ENCODE measurements at places on chromosomes 2 and 18.

DNA sequence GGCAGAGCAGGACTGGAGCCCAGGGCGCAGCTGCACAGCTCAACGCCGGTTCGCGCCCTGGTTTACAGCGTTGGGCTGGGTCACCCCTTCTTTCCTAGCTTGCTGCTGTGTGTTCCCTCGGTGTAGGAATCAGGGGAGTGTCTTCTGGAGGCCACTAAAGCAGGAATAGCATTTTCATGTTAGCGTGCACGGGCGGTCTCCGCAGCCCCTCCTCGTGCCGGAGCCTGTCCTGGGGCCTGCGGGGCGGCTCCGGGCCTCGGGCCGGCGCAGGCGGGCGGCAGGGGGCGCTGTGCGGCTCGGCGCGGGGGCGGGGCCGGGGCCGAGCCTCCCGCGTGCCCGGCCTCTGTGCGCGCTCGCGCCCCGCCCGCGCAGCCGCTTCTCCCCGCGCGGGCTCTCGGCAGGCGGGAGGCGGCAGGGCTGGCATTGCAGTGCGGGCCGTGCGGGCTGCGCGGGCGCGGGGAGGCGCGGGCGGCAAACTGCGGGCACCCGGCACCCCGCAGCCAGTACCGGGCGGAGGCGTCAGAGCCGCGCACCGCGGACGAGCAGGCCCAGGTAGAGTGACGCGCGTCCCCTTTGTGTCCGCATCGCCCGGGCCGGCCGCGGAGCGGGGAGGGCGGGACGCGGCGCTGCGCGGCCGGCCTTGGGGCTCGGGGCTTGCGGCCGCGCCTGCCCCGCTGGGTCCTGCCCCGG lies at the start of gene RNF144A:
Gene RNF144A (plus strand): TSS at position 342 of the 690 bp plus-strand sequence. CDS start 79,515 bp downstream, outside the sequence.
- DNase-seq: peak; percentile 77

GRCh38 chr18:79529991-79530390 lies 134.3 kb downstream of the NFATC1 start:
- DNase-seq: peak; percentile 22

DNA sequence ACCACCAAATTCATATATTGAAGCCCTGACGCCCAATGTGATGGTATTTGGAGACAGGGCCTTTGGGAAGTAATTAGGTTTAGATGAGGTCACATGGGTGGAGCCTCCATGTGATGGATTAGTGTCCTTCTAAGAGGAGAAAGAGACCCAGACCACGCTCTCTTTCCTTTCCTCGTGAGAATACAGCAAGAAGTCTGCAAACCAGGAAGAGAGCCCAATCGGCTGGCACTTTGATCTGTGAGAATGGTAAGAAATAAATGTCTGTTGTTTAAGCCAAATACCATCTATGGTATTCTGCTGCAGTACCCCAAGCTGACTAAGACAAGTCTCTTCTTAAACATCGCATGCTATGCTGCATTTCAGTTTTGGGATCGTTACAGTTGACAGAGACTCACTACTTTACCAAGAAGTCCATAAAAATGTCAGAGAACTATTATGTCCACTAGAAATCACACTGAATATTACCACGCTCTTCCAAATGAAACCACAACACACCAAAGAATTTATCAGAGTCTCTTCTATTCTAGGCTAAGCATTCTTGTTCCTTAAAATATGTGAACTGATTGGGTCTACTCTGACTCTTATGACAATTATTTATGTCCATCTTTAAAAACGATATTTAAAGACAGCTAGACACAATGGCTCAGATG lies 48.5 kb downstream of the LPIN2 start:
- DNase-seq: no peak

DNA sequence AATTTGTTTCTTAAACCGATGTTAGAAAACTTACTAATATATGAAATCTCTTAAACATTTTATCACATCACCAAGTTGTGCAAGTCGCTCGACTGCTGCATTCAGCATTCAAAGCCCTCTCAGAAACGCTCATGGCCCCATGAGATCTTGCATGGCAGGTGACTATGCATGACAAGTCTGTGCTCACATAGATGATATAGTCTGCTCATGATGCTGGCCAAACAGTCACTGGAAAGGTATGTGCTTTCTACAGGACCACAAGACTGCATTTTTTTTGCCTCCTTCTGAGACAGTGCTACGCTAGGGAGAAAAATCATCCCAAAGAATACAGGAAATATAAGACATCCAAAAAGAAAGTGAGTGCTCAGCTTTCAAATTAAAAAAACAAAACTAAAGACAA lies 98.3 kb upstream of the ZBTB14 start:
- DNase-seq: no peak

- no peak for DNase-seq
Observed at GRCh38 chr18:55338978-55339650, 248.9 kb downstream of the TCF4 start.

DNA sequence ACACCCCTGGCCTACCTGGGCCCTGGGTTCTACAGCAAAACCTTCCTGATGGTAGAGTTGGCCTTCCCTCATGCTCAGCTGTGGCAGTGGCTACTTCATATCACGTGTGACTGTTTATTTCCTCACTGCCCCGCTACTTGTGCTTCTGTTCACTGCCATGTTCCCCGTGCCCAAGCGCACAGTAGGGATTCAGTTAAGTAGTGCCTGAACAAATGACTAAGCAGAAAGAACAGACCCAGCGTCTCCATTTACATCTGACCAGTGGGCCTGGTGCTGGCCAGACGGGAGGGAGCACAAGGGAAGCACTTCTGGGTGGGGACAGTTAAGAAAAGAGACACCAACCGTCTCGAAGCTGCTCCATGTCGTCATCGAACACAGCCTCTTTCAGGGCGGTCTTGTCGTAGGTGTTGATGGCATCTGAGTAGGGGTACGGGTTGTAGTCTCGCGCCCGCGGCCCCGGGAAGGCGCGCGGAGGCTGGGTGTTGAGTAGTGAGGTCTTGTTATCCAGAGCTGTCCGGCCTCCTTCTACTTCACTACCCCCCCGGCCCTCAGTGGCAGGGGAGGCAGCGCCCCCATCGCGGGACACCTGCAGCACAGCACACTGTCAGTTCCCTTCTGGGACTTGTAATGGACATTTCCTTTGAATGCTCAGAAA lies 82.4 kb upstream of the TFCP2L1 start:
- no peak for DNase-seq

GRCh38 chr2:26521913-26522180 lies 43.9 kb upstream of the OTOF start:
- DNase-seq: no peak

DNA sequence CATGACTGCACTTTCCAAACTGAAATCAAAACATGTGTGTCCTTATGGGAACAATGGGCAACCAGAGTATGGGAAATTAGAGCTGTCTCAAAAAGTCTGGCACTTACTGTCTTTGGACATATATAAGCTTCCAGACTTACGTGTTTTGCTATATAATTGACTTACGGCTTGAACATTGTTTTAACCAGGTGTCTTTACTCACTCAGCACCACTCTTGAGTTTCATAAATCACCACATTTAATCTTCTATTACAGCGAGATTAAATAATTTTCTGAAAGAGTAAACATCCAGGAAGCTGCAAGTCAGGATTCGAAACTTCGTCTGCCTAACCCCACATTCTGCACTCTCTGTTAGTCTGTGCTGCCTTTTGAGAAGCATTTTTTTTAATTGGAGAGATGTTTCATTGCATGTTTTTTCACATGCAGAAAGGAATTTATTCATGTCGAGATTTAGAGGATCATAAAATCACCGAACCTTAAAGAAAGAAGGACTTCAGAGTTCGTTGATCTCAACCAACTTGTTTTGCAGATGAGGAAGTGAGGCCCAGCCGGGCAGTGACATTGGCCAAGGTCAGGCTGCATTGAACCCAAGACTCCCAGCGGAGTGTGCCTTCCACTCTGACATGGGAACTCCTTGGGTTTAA lies 137.3 kb downstream of the SETBP1 start:
- DNase-seq: no peak

DNA sequence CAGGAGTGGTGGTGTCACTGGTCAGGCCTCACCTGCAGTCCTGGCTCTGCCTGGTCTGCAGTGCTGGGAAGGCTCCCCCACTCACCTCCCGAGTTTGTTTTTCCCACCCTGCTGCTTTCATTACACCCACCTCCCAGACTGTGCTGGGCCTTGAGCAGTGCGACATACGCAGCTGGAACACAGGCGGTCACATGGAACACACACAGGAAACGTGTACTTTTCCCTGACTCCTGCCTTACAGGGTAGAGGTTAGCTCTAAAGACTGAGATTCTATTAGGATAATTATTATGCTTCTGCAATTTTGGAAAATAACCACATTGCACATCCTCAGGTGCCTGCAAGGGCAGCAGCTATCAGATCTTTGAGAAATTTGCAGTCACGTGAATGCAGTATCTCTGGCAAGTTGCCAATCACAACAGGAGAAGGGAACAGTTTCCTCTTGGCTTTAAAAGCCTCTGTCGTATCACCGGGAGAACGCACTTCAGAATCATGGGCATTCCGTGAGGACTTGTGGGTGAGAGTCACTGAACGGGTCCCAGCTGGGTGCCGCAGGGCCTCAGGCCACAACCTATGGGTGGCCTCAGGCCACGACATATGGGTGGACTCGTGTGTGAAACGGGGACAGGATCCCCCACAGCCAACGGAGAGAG lies 136.5 kb downstream of the ZNF236 start:
- DNase-seq: no peak

GRCh38 chr2:17853799-17854198 lies 24.7 kb upstream of the KCNS3 start:
- no peak for DNase-seq

DNA sequence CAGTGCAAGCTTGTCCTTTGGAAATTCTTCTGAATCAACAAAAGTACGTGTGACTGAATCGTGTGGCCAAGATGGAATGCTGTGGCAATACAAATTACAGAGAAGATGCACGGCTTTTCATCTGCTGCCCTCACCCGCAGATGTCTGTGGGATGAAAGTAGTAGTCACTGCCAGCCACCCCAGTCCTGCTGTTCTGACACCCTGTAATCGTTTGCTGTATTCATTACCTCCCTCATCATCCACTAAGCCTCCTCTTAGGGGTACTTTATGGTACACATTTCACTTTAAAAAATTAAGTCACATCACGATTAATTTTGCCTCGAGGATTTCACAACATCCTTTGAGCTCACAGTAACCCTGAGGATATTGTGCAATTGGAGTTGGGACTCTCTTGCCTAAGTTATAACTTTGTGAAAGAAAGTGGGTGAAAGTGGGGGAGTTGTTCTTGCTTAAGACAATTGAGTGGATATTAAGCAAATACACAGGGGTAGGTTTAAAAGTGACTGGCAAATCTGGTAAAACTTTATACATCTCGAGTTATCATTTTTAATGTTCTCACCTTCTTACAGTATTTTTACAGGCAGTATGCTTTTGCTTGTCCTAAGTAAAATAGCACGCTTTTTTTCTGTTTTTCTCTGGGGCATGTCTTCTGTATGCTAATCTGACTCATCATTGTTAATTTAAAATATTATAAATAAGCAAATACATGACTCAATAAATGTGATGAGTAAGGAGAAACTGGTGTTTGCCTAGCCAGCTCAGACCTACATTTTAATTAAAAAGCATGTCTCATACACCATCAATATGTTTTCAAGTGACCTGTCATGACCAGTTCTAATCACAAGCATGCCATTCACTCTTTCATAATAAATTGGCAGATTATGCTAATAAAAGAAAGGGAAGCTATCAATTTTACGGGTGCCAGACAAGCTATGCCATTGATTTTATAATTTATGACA lies 680.9 kb downstream of the IRS1 start:
- DNase-seq: peak; percentile 60

DNA sequence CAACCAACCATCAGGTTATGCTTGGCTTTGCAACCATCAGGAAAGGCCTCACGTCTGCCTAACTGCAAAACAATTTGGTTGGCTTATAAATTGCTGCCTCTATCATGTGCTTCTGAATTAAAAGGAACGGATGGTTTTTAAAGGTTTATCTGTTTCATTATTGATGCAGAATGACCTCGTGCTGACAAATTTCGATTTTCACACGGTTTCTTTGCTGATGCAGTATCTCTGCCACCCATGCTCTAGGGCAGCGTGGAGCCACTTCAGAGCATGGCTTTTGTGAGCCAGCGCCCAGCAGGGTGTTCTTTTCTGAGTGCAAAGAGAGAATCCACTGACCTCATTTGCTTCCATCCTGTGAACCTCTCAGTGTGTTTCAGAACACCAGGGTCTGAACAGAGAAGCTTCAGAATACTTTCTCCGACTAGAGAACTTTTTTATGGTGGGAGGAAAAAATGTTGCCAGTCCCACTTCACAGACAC lies 143.1 kb upstream of the L3MBTL4 start:
- no peak for DNase-seq

- no peak for DNase-seq
Observed at GRCh38 chr2:1865716-1866234, 121.5 kb upstream of the PXDN start.

DNA sequence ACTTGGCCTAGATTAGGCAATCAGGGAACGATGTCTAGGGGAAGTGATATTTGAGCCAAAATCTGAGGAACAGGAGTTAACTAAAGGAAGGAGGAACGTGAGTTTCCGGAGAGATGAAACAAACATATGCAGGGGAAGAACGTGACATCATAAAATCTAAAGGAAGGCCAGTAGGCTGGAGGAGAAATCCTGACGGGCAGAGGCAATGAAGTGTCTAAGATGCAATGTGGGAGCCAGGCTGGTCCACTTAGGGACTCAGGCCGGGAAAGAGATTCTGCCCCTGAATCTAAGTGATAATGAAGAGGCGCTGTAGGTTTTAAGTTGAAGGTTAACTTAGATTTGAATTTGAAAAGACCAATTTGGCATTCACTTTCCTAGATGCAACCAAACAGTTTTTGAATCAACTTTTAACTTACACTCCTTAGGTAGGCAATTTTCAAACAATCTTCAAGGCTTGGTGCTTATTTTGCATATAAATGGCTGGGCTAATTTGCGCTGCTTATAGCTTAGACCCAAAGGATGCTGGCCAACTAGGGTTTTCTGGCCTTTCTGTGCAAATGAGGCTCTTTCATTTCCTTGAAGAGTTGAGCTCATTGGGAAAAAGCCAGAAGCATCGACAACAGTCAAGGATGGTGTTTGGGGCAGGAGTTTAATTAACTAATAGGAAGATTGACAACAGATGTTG lies 221.7 kb downstream of the SOX11 start:
- no peak for DNase-seq

GRCh38 chr18:69755041-69755440 lies 192.6 kb downstream of the CD226 start:
- DNase-seq: no peak

All from femur (tissue), 1 donor.